Activated CD4-positive, alpha-beta T cell treated with anti-CD3 and anti-CD28 coated beads, Interleukin-2, amount 10 ng/mL, durations not matched to agents 7 days and 5 days (primary cell): ENCODE measurements at places on chromosomes 12 and 14.
A peak's percentile ranks its signal among the peaks of the same experiment; 100 is the strongest.

- no peak for DNase-seq
These were observed 50.6 kb upstream of the FUT8 start for GRCh38 chr14:65361920-65362319.

GRCh38 chr14:102508410-102508773, 1.2 kb downstream of the ANKRD9 start:
- no peak for DNase-seq

DNA sequence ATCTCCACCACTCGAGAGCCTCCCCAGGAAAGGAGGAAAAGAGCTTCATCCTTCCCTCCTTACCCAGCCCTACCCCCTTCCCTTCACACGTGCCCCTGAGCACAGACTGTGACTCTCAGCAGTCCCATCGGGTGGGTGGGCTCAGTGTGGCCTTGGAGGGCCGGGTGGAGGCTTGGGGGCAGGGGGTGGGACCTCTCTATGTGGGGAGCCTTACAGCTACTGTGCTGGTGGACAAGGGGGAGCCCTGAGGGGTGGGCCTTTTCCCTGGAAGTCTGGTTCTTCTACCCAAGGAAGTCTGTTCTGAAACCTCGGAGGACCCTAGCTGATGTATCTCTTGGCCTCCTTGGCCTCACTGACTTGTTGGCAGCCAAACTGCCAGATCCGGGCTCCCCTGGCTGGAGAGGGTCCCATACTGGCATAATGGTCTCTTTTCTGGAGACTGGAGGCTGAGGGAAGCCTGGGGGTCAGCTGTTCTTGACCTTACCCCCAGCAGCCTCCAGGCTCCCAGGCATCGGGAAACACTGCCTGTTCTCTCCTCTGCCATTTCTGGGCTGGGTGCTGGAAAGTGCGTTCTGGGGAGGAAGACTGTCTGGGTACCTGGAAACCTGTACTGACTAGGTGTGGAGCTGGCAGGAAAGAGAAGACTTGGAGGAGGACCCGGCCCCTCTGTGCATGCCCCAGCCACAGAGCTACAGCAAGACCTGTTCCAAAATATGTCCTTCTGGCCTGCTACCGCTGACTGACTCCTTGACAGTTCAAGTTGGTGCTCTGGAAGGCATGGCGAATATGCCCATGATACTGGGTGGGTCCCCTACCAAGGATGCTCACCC, 7.6 kb downstream of the VASH1 start:
- no peak for DNase-seq

DNA sequence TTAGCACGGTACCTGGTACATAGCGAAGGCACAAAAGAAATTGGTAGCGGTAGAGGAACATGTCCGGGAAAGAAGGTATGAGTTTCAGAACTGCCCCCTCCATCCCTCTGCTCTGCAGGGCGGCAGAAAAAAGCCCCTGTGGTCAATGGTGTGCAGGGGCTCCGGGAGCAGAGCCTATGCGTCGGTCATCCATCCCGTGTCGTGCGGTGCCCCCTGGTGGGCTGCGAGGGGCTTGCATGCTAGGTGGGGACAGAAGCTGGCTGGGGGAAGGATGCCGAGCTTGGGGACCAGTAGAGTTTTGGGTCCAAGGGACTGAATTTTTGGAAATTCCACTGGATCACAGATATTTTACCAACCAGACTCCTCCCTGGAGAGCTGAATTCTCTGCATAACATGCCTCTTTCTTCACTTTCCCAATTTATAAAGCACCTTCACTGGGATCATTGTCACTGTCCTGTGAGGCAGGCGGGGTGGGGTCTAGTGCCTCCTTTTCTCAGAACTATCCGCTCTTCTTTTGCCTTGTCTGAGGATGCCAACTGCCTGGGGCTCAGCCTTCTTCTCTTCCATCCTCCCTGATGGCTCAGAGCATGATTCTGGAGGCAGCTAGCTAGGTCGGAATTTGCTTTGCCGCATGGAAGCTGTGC, 148.7 kb downstream of the SMOC1 start:
- DNase-seq: peak; percentile 69

DNA sequence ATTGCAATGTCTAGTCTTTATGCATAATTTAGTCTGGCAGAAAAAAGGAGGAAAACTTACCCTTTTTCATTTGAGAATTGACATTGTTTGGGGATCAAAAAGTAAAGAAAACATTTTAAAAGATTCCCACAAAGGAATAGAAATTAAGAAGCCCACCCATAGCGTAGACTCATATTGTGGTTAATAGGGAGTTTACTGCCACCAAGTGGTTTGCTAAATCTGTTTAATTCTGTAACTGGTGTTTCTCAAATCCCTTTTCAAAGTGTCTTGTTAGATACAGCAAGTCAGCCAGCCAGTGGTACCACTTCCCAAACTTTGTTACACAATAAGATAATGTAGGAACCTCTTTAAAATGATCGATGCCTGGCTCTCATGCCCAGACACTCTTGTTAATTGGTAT, 180.3 kb downstream of the IPO8 start:
- no peak for DNase-seq

- DNase-seq: no peak
These were observed 13.2 kb upstream of the CACNA2D4 start for GRCh38 chr12:1931642-1932041.
